ENCODE measurements at places on chromosomes 3 and 15.

DNA sequence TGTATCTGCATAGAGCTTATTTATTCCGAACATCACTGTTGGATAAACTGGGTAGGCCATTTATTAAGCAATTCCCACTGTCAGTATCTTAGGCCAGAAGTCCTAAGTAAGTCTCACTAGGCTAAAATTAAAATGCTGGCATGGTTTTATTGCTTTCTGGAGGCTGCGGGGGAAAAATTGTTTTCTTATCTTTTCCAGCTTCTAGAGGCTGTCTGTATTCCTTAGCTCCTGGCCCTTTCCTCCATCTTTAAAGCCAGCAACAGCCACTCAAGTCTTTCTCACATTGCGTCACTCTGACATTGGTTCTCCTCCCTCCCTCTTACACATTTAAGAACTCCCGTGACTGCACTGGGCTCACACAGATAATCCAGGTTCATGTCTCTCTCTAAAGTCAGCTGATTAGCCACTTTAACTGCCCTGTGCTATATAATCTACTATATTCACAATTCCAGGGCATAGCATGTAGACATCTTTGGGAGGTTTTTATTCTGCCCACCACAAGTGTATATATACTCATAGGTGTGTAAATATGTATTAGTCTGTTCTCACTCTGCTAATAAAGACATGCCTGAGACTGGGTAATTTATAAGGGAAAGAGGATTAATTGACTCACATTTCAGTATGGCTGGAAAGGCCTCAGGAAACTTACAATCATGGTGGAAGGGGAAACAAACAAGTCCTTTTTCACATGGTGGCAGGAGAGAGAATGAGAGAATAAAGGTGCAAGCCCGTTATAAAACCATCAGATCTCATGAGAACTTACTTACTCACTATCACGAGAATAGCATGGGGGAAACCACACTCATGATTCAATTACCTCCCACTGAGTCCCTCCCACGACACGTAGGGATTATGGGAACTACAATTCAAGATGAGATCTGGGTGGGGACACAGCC is 113.5 kb upstream of the SLC7A14 start:
- no peak for DNase-seq

GRCh38 chr3:11276901-11277300 is 4.7 kb downstream of the ATG7 start:
- no peak for DNase-seq

- DNase-seq, result no peak
Observed at GRCh38 chr3:59480486-59480995, 430.7 kb upstream of the CFAP20DC start.

DNA sequence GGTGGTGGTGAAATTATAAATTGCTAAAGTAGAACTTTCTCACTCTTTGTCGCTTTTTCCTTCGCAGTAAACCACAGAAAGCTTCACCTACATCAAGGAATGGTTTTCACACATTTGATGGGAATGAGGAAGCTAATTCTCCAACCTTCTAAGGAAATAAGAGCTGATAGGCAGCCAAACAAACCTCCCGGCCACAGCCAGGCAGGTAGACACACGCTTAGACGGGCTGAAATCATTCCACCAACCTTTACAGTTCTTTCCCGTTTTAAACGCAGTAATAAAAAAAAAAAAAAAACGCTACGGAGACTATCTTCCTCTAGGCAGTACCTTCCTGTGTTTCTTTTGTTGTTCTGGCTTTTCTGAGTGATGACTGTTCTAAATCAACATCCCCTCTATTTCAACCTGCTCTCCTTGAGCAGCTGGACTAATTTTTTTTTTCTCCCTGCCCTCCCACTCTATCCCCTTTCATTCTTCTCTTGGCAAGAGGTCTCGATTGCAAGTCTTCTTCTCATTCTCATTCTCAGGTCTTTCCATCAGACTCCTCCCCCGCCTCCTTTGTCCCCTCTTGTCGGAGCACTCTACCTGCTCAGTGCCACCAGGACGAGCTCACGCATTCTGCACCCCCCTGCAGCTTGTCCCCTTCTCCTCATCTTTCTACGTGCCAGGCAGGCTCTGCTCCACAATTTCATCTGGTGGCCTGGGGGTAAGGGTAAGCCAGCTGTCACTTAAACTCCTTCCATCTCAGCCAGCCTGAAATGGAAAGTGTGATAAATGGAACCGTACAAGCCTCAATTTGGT is 391.1 kb upstream of the MDFIC2 start:
- no peak for DNase-seq

GRCh38 chr15:85718981-85719380 is 75.7 kb downstream of the KLHL25 start:
- DNase-seq, result no peak

DNA sequence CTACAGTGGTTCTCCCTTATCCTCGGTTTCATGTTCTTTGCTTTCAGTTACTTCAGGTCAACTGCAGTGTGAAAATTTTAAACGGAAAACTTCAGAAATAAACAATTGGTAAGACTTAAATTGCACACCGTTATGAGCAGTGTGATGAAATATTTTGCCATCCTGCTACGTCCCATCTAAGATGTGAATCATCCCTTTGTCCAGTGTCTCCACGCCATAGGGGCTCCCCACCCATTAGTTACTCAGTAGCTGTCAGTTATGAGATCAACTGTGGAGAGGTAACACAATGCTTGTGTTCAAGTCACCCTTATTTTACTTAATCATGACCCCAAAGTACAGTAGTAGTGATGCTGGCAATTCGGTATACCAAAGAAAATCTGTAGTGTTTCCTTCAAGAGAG is 47.4 kb downstream of the TJP1 start:
- DNase-seq, result no peak

DNA sequence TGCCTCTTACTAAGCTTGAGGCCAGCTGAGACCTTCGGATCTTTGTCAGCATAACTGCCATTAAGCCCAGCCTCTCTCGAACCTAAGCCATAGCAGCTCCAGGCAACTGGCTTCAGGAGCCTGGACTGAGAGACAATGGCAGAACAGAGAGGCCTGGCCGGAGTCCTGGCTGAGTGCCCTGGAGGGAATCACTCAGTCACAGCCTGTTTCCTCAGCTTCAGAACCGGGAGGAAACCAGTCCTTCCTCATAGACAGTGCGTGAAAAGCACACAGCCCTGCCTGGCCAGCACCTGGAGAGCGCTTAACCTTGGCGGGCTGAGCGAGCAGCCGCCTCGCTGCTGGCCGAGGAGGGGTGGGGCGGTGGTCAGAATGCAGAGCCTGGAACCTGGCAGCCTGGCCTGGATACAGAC is 21.6 kb downstream of the RNU5B-1 start:
- DNase-seq, result no peak

GRCh38 chr15:73891328-73892315 is 18.3 kb downstream of the TBC1D21 start:
- DNase-seq, result no peak

DNA sequence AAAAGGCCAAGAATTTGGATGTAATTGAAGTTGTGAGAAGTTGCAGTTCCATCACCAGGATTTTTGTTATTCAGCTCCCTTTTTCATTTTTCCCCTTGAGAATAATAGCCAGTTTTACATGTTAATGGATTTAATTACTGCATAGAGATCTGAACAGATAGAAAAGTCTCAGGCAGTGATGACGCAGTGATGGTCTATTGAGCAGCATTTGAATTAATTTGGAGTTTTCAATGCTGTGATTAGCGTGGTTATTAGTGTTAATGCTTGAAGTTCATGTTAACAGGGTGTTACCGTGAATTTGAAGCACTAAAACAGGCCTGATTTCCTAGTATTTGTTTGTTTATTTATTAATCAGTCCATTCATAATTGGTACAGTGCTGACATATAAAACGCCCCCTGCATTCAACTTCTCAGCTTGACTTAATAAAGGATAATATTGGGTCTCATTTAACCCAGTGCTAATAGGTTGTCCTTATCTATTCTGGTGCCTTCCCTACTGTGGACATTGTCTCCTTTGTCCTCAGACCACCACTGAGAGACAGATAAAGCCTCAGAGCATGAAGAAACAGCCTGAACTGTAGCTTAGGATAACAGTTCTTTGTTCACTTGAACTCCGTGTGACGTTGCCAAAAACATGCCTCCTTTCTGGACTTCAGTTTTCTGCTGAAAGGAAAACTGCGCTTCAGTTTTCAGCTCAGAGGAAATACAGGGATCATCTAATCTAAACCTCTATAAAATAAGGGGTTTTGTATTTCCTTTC is 82.4 kb downstream of the RTP4 start:
- no peak for DNase-seq

DNA sequence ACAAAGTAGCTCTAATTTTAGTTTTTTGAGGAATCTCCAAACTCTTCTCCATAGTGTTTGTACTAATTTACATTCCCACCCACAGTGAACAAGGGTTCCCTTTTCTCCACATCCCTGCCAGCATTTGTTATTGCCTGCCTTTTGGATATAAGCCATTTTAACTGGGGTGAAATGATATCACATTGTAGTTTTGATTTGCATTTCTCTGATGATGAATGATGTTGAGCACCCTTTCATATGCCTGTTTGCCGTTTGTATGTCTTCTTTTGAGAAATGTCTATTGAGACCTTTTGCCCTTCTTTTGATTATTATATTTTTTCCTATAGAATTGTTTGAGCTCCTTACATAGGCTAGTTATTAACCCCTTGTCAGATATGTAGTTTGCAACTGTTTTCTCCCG is 239.9 kb upstream of the TPM1 start:
- DNase-seq, result no peak

GRCh38 chr3:62211675-62212429 is 161.5 kb downstream of the FEZF2 start:
- no peak for DNase-seq

GRCh38 chr3:77329116-77329515 is 289.2 kb downstream of the ROBO2 start:
- DNase-seq, result no peak

DNA sequence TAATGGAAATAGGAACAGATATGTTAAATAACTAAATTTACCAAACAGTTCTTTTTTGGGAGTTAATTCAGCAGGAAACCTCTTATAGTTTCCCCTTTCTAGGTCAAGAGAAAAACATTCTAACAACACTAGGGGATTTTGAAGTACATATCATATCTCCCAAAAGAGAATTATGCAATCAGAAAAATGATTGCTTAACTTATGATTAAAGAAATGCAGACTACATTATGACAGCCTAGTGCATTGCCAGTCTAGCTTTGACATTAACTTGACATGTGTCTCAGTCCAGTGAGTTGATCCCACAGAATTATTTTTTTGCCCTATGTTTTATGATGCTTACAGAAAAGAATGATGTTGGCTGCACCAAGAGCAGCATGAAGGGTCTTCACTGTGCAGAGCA is 31.7 kb upstream of the NPHP3 start:
- DNase-seq, result no peak

DNA sequence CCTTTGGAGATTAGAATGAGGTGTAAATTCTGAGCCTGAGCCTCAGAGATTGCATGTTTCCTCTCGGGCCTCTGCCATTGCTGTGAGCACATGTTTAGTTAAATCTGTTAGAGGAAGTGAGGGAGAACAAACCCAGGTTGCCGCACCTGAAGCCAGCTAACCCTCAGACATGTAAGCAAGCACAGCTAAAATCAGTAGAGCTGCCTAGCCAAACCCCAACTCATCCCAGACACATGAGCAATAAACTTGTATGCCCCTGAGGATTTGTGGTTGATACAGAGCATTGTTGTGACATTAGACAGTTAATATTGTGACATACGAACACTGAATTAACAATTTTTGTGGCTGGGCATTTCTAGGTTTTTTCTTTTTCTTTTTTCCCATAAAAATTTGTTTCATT is 41.9 kb downstream of the NMD3 start:
- DNase-seq, result no peak

- DNase-seq, result no peak
Observed at GRCh38 chr3:61114316-61114953, 136.8 kb downstream of the FHIT start.

DNA sequence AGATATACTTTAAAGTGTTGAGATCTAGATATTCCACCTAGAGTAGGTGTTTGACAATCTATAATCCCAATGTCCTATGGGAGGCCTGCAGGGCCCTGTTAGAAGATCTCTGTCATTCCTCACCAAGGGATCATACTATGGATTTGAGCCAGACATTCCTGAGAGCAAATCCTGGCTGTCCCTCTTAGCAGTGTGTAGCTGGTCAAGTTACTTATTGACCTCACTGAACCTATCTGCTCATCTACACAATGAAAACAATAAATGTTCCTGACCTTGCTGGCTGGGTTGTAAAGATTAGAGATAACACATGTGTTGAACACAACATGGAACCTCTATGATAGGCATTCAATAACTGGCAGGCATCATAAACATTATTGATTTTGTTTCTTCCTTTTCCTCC is 265.6 kb upstream of the ATP11B start:
- no peak for DNase-seq

GRCh38 chr3:126487151-126487771 is 11.6 kb upstream of the ZXDC start:
- no peak for DNase-seq

GRCh38 chr15:64950888-64951287 is 38.8 kb downstream of the SPG21 start:
- no peak for DNase-seq

DNA sequence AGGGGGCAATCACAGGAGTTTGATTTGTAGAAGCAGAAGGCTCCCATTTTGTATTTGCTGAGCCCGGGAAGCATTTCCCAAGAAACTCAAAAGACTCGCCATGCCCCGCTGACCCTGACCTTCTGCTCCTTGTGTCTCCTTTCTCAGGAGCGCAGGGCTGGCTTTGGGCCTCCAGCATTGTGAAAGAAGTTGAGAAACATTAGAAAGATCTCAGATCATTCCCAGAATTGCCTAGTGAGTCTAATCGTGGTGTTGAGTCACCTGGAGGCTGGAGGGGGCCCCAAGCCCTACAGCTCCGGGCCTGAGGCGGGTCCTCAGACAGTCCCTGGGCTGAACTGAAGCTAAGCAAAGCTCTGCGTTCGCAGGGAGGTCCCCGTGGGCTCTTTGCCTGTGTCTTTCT is 10.9 kb upstream of the PIGZ start:
- no peak for DNase-seq

GRCh38 chr3:63807961-63808565 is 11.0 kb upstream of the C3orf49 start:
- DNase-seq, result no peak

GRCh38 chr3:188217726-188218125 is 63.8 kb downstream of the LPP start:
- no peak for DNase-seq

- no peak for DNase-seq
Observed at GRCh38 chr3:165770781-165771180, 66.4 kb downstream of the BCHE start.

DNA sequence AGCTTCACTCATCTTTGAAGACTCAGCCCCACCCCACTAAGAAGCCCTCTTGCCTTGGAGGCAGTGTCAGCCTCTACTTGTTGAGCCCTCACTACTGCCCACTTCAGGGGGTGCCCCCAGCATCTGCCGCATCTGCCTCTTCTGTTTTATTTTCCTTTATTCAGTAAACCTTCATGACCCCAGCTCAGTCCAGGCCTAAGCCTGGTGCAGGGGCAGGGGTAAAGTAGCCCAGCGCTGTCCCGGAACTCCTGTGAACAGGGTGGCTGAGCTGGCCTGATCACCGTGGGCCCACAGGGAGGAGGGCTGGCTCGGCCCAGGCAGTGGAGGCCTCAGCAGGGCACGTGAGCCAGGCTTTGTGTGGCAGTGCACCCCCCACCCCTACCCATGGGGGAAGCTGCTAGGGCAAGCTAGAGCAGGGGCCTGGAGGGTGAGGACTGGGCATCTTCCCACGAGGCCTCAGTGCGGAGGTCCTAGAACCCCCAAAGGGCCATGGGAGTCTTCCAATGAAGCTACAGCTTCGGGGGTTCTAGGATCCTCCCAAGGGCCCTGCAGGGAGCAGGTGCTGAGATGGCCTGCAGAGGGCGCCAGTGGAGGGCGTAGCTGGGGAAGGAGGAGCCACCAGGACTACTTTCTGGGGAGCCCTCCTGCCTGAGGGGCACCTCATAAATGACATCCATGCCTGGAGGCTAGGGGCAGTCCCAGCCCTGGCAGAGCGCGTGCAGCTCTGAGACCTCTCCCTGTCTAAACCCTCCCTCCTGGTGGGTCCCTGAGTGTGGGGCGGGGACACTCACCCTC is 36.0 kb downstream of the TSPAN3 start:
- DNase-seq, result peak; percentile 25
